LoVo (cell line): ENCODE measurements at places on chromosomes 16 and 17.

DNA sequence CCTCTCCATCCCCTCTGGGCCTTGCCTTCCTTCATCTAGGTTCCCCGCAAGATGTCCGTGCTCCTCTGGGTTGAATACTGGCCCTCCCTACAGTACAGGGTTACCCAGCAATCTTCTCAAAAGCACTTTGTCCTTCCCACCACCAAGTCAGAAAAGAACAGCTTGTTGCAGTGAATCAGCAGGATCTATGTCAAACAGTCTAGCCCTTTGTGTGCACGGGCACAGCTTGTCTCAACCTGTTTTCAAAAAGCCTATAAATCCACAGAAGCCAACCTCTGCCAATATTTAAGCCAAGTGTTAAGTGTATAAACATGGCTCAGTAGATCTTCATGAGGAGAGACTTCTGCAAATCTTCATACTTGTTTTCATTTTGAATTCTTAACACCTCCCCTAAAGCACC lies 25.2 kb downstream of the C17orf67 start:
- no peak for DNase-seq

GRCh38 chr17:17106756-17107155 lies 64.5 kb downstream of the MPRIP start:
- no peak for DNase-seq

- no peak for DNase-seq
Measured at GRCh38 chr16:17101646-17102045, 369.1 kb downstream of the XYLT1 start.

DNA sequence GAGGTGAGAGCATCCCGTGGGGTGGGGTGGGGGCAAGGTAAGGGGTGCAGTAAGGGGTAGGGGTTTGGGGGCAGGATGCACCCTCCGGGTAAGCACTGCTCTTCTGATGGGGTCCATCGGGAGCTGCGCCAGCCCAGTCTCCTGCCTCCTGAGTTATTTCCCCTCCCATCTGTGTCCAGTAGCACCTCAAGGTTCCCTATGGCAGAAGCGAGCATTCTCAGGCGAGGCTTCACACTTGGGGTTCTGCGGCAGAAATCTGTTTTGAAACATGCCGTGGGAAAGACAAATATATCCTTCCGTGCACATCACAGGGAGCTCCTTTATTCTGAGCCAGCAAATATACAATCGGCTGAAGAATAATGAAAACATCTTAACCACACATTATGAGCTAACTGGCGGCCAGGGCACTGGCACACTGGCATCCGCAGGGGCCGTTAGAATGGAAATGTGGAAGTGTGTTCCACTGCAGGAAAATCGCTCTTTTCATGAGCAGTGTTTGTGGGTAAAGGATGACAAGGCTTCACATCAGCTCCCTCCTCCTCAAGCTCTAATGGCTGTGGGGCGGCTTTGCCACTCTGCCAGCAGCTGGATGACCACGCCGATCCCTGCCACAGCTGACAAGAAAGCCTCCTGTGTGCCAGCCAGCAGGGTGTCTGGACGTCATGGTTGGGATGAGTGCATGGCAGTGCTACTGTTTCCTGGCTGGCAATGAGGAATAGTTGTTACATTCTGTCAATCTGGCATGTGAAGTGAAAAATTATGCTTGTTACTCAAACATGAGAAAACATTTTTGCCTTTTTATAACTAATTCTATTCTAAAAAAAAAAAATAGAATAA lies 20.0 kb downstream of the MTHFSD start:
- DNase-seq, result no peak

DNA sequence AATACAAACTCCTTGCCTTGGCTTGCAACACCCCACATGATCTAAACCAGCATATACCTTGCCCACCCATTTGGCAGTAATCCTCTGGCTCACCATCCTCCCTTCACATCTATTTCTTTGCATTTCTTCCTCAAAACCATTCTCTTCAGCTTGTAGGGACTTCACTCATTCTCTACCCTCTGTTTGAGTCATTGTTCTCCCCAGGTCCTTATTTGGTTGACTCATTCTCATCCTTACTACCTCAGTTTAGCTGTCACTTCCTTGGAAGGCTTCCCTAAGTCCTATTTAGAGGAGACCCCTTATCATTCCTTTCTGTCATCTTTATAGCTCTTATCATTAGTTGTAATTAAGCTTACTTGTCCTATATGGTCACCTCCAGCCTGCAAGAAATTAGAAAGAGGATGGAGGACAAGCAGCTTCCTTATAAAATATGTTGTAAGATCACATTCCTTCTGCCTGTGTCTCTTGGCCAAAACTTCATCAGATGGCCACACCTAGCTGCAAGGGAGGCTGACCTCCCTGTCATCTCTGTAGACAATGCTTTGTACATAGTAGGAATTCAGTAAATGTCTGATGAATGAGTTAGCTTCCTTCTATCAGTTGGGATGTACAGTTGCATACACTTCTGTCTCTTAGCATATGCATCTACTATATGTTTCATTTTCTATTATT lies 1.7 kb downstream of the TTC19 start:
- DNase-seq, result no peak

DNA sequence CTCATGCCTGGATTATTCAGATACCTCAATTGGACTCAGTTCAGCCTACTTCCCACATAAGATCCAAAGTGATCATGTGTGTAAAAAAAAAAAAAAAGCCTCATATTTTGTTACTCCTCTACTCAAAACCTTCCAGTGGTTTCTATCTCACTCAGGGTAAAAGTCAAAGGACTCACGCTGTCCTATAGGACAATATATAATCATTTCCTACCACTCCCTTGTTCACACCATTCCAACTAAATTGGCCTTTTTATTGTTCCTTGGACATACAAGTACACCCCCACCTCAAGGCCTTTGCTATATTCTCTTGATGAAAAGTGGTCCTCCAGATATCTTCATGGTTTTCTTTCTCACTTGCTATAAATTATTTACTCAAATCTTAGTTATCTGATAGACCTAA lies 99.2 kb downstream of the USP32 start:
- no peak for DNase-seq

- no peak for DNase-seq
Measured at GRCh38 chr17:74808714-74809430, 32.7 kb upstream of the NAT9 start.

DNA sequence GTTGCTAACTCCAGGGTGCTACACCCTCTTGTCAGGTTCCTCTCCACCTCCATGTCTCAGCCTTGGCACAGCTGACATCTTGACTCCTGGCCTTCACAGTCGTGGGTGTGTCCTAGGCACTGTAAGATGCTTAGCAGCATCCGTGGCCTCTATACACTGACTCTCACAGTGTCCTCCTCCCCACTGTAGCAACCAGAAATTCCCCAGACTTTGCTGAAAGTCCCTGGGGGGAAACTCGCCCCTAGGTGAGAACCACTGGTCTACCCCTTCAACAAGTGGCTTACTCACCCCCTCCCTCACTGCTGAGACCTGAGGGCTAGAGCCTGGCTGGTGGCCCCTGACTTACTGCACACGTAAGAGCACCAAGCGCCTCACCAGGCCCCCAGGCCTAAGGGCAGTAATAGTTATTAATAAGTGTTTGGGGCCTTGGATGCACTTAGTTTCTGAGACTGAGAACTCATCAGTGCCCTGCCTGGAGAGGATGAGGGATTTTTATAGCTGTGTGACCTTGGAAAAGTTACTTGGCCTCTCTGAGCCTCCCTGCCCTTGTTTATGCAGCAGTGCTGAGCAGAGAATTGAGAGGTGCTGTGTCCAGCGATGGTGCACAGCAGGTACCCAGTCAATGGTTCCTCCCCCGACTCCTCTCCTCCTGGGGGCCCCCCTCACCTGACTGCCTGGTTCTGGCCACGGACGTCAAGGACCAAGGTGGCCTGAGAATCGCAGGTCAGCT lies 67.1 kb downstream of the RMI2 start:
- DNase-seq, result no peak

DNA sequence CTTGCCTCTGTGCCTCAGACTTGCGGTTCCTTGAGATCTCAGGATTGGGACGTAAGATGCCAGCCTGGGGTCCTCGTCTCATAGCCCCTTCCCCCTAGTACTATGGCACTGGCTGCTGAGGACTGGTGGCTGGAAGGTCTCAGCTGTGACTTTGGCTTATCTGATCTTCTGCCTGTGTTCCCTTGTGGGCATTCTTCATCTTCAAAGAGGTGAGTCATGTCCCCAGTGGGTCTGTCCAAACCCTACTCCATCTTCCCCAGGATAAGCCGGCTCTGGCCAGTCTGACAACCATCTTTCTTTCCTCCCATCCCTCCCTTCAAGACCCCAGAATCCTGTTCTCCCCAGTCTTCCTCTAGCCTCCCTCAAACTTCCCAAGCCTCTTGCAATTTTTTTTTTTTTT lies 3.6 kb downstream of the CD19 start:
- DNase-seq, result no peak

DNA sequence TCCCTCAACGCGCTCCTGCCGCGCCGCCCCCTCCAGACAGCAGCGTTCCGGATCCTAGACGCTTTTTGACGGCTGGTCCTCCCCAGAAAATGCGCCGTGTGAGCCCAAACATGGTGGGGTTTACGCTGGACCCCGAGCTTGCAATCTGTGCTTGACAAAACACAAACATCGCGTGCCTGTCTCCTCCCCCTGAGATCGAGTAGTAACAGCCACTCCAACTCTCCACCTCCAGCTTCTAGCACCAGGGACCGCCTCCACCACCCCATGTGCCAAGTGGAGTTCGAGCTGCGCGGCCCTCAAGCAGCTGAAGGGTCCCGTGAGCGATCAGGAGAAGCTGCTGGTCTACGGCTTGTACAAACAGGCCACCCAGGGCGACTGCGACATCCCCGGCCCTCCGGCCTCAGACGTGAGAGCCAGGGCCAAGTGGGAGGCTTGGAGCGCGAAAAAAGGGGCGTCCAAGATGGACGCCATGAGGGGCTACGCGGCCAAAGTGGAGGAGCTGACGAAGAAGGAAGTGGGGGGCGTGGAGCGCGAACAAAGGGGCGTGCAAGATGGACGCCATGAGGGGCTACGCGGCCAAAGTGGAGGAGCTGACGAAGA lies 656 bp upstream of the GEMIN4 start:
- DNase-seq, result no peak

GRCh38 chr17:37110746-37111145 lies 162.0 kb downstream of the AATF start:
- DNase-seq, result no peak

- no peak for DNase-seq
Measured at GRCh38 chr17:43217614-43218087, 6.0 kb downstream of the TMEM106A start.

- DNase-seq, result peak; percentile 69
Measured at GRCh38 chr17:15954222-15954621, 9.3 kb downstream of the ADORA2B start.

- no peak for DNase-seq
Measured at GRCh38 chr17:81373536-81374160, 21.6 kb upstream of the BAHCC1 start.

- DNase-seq, result no peak
Measured at GRCh38 chr17:50210240-50211225, 9.1 kb upstream of the COL1A1 start.

- no peak for DNase-seq
Measured at GRCh38 chr17:43718544-43718943, 40.0 kb downstream of the SOST start.

DNA sequence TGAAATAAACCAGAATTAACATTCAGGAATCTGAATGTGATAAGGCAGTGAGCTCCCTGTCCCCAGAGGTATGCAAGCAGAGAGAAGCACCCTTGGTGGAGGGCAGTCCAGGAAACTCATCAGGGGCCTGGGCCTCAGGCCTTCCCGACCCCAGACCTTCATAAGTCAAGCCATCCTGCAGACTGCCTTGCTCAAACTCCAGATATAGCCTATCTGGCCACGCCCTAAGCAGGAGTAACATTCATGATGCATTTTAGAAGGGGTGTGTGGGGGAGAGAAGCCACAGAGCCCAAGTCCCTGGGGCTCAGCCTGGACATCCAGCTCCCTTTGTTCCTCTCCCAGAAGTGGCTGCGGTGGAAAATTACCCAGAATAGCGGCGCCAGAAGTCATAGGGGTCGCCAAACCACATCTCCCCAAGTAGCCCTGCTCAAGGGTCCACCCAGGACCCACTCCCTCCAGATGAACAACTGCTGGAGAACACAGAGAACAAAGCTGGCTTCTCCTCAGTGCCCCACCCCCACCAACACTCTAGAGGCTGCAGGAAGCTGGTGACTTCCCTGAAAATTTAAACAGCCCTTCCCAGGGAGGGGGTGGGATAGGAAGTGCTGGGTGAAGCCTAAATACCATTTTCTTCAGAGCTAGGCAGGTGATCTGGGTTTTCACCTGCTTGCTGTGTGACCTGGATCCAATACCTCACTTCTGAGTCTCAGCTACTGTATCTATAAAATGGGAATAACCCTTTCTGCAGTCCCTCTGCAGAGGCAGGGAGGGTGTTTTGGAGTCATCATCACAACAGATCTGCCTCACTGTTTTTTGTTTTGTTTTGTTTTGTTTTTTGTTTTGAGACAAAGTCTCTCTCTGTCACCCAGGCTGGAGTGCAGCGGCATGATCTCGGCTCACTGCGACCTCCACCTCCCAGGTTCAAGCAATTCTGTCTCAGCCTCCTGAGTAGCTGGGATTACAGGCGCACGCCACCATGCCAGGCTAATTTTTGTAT lies 1.5 kb upstream of the SREBF1 start:
- peak; percentile 42 for DNase-seq

GRCh38 chr16:80107900-80108299 lies 432.9 kb upstream of the DYNLRB2 start:
- no peak for DNase-seq

DNA sequence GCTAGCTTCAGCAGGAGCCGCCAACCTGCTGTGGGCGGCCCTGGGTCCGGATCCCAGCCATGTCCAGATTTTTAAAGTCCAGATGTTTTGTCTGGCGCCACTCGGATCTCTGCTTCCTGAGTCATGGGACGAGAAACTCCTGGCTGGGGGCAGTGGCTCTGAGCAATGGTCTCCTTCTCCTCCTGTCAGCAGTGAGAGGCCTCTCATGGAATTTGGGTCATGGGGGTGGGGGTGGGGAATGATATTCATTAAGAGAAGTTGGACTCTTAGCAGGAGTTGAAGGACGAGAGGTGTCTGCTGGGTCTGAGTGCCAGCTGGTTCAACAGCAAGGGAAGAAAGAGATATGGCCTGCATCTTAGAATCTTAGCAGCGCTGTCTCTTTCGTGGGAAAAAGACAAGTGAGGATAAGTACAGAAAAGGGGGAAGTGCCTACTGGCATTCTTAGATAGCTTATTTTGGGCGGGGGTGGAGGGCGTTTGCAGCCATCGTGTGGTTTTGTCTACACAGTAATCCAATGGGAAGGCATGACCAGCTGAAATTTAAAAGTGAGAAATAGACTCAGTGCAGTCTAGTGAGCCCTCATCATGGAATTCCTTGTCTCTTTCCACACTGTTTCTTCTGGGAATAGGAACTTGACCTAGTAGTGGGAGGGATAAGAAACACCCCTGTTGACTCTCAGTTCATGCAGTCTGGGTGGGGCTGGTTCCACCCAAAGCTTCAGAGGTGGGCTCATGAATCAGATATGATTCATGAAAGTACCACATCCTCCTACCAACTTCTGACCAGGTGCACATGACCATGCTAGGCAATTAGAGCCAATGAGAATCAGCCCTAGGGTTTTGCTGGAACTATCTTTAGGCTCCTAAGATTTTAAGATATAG lies 80.5 kb downstream of the MYH13 start:
- peak; percentile 82 for DNase-seq
